Amniotic stem cell (primary cell): ENCODE measurements at places on chromosomes 16 and 17.
A peak's percentile ranks its signal among the peaks of the same experiment; 100 is the strongest.

GRCh38 chr16:78448658-78449271 is 349.3 kb downstream of the WWOX start:
- DNase-seq: no peak

GRCh38 chr16:66515596-66516508 is 34.1 kb downstream of the TK2 start:
- no peak for DNase-seq

DNA sequence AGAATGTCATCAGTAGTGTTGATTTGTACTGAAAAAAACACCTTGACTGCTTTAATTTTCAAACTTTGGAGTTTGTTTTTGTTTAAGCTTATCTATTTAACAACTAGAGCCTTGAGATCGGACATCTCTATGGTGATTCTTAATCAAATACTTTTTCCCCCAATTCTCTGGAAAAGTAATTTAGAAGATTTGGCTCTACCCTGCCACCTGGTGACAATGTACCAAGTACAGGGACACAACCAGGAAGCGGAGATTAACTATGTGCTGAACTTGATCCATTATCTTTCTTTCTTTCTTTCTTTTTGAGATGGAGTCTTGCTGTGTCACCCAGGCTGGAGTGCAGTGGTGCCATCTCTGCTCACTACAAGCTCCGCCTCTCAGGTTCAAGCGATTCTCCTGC is 30.8 kb downstream of the USP43 start:
- no peak for DNase-seq

- DNase-seq: no peak
Measured at GRCh38 chr17:66849851-66850580, 15.1 kb downstream of the CACNG5 start.

GRCh38 chr17:37176723-37177122 is 199.1 kb upstream of the C17orf78 start:
- DNase-seq: no peak

DNA sequence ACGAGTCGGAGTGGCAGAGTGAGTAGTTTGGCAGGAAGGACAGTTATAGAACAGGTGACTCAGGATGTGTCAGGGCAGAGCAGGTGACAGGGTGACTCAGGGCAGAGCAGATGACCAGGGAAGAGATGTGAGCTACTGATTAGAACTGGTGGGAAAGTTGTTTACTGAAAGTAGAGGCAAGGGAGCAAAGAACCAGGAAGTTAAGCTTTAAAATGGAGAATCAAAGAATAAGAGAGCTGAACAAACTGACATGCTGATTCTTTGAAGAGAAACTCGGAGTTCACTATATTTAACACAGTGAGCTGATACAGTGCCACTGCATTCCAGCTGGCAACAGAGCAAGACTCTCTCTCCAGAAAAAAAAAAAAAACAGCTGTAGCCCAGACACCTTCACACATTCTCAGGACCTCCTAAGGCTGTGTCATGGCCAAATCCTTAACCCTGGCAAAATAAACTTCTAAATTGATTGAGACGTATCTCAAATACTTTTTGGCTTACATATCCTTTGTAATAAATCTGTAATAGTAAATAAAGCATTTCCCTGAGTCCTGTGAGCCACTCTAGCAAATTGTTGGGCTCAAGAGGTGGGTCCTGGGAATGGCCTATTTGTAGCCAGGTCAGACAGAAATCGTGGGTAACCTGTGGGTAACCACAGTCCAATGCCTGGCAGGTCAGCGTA is 12.3 kb upstream of the UBE2I start:
- DNase-seq: peak; percentile 22

DNA sequence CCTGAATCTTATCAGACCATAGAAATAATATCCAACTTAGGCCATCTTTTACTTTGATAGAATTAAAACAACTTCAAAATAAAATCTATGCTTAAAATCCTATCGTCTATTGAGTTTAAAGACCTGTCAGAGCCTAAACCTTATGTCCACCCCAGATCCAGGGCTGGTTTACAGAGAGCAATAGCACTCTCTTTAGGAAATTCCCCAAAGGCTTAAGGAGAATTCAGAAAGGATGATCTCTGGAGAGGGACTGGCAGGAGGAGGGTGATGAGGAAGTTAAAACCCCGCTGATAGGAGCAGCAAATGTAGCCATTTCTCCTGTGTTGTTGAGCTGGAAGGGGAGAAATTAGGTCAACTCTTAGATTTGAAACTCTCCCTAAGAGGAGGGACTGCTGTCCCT is 175.3 kb downstream of the HS3ST4 start:
- DNase-seq: no peak

GRCh38 chr17:76080768-76081287 is 1.8 kb downstream of the ZACN start:
- DNase-seq: no peak

- no peak for DNase-seq
Measured at GRCh38 chr17:81429821-81430551, 34.7 kb downstream of the BAHCC1 start.

DNA sequence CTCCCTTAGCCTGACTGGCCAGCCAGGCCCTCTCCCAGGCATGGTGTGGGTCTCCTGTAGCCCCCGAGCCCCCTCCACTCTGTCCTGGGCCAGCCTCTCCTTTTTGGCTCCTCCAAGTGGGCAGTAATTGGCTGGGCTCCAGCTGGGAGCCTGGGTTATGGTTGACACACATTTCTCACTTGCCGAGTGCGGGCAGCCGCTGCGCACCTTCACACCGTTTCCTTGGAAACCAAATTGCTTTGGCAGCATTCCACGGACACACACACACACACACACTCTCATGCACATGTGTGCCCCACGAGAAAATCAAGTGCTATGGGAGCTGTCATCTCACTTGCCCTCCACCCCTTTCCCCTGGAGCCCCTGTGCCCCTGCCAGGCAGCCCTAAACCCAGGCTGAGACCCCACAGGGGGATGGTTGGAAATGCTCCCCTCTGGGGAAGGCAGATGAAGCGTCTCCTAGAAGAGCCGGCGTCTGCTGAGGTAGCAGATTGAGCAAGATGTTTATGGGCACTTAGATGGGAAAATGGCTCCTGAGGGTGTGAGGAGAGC is 402.7 kb upstream of the TNRC6C start:
- DNase-seq: no peak

DNA sequence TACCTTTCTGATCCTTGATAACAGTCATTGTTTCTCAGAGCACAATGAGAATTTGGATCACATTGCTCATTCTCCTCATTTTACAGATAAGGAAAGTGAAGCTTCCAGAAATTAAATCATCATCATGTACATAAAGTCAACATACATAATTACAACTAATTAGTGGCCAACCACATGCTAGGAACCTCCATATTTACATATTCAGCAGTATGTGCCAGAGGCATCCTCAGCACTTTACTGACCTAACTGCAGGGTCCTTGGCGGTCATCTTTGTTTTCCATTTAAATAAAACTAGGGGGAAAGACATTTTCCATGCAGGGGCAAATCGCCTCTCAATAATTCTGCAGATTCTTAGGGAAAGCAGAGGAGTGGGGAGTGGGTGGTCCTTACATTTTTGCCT is 752.9 kb downstream of the KCNJ2 start:
- no peak for DNase-seq

GRCh38 chr17:52128721-52129120 is 29.8 kb downstream of the CA10 start:
- DNase-seq: no peak

DNA sequence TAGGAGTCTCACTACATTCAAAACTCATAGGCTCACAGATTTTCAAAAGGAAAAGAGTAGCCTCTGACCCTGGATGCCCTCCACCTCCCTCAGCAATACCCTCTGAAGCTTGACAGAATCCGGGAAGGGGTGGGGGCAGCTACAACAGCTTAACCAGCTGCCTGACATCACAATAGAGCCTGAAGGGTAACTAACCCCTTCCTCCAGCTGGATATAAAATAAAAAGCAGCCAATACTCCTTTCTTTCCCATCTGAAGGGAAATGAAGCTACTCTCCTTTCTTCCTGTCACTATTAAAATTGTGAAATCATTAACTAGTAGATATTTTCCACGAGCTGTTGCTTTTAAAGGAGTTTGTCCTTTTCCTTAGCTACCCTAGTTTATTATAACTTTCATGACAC is 24.0 kb downstream of the USP31 start:
- DNase-seq: no peak

GRCh38 chr16:8373676-8374431 is 216.5 kb downstream of the TMEM114 start:
- DNase-seq: no peak

DNA sequence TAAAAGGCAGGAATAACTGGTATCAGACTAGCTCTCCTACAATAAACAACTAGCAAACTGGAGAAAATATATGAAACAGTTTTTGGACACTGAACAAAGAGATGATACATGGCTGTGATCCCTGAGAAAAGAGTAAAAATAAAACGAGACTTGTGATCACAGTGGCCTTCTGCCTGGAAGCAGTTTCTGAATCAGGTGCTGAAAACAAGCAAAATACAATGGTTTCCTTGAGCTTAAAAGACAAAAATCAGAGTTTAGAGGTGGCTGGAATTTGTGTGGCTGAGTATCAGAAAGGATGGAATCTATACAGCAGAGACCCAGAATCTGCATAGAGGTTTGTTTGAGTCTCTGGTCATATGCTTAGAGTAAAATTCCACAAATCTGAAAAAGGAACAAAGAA is 242.5 kb upstream of the SOX9 start:
- no peak for DNase-seq

DNA sequence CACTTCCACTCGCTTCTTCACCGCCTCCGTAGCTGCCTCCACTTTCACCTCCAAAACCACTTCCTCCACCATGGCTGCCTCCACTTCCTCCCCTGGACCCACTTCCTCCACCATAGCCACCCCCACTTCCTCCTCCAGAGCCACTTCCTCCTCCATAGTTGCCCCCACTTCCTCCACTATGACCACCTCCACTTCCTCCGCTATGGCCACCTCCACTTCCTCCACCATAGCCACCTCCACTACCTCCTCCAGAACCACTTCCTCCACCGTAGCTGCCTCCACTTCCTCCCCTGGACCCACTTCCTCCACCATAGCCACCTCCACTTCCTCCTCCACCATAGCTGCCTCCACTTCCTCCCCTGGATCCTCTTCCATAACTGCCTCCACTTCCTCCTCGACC is 4.5 kb downstream of the KRT9 start:
- DNase-seq: no peak

DNA sequence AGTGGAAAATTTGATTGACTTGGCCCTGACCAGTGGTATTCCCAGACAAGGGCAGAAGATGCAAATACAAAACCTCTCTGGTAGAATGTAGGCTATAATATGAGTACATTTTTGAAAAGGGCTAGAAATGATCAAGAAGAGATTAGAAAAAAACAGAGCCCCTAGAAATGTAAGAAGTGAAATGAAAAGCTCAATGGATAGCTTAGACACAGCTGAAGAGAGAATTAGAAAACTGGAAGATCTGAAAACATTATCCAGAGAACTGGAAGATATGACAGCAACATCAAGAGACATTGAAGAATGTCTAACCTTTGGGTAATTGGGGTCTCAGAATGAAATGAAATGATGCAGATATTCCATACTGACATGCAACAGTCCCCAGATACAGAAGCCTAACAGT is 105.2 kb upstream of the ZNF750 start:
- no peak for DNase-seq

DNA sequence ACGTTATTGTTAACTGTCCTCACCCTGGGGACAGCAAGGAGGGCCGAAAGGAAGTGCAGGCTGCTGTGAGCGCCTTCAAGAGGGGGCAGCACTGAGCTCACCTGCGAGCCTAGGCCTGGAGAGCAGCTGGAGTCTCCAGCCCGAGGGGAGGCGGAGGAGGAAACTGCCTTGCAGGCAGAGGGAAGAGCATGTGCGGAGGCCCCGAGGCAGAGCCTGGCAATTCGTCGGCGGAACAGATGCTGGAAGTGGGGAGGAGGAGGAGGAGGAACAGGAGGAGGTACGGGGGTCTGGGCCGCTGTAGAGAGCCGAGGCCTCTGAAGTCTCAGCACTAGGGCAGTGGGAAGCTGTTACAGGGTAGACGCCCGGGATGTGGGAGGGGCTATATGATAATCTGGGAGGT is 49.6 kb upstream of the PLCG2 start:
- DNase-seq: no peak

DNA sequence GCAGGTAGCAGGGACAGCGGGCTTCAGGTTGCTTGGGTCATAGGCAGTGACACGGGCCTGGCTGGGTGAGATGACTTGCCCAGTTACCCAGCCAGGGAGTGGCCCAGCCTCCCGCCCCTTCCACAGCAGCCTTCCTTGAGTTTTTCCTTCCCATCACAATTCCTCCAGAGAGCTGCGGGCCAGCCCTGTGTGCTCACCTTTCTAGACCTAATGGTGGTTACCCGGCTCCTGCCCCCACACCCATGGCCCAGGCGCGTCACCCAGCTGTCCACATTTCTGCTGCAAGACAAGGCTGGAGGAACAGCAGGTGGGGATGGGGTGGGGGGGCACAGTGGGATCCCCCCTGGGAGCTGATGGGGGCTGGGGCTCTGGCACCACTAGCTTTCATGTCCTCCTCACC is 203.2 kb downstream of the NTN1 start:
- DNase-seq: no peak

DNA sequence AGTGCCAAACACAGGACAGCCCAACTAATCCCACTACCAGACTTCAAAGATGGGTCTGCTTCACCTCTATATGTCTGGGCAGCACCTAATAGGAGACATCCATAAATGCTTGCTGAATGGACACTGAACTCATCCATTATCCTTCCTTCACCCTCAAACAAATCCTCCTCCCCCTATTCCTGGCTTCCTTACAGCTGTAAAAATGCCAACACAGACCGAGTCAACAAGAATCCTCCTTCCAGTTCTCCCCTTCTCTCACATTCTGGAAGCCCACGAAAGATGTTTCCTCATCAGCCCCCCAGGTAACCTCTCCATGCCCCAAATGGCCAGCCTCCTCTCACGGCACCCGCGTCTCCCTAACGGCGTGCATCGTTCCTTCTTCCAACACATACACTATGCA is 12.3 kb downstream of the PELP1 start:
- no peak for DNase-seq

DNA sequence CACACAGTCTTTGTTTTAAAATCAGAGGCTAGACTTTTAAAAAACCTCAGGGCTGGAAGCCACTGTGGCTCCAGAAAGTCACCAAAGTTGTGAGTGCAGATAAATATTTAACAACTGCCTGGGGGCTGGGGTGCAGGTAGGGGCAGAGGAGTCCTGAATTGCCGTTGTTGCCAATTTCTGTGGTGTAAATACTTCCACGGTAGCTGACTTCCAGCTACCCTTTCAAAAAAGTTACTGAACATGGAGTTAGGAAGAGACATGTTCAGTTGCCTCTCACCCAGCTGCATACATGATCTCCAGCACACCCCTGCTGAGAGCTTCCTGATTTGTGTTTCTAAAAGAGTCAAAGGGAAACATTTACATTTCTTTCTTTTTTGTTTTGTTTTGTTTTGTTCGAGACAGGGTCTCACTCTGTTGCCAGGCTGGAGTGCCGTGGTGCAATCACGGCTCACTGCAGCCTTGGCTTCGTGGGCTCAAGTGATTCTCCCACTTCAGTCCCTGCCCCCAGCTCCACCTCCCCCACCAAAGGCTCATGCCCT is 58.7 kb downstream of the PLXDC1 start:
- no peak for DNase-seq

GRCh38 chr17:4938688-4939545 is 929 bp downstream of the SLC25A11 start:
- DNase-seq: no peak

GRCh38 chr16:56807011-56807675 is 57.9 kb upstream of the SLC12A3 start:
- DNase-seq: peak; percentile 39
